Smooth muscle cell of the brain vasculature (primary cell): ENCODE measurements at places on chromosomes 1 and 21.

GRCh38 chr1:95022644-95022926 lies 50.2 kb downstream of the ALG14 start:
- no peak for DNase-seq

DNA sequence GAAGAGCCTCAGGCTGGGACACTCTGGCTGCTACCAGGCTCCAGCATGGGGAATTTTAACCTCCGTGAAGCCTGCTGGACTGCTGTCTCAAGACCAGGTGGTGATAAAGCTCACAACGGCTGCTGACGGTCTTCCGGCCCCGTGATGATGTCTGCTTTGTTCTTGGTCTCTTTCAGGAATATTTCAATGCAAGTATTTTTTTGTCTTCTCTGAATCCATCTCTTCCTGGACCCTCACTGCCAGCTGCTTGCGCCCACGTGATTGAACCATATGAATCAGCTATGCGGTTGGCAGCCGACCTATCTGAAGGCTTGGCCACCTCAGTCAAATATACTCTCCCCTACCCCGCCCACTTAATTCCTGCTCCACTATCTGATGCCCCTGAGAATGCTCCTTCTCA lies 14.6 kb upstream of the SLC6A17 start:
- DNase-seq: no peak

DNA sequence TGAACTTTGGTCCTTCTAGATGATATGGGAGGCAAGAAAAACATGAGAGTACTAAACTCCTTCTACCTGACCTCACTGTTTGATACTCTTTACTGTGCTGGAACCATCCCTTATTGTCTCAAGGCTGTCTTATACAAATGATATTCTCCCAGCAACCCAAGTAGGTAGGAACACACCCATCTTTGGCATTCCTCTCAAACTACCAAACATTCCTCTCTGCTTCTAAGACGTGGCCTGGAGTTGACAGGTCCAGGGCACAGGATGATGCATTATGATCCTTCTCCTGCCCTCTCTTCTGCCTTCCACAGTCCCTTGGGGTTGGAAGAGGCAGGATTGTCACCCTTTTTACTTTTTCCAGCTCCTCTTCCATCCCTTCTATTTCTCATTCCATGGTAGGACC lies 90.5 kb downstream of the SPATA17 start:
- DNase-seq: no peak

GRCh38 chr1:200369706-200370105 lies 40.1 kb downstream of the ZNF281 start:
- no peak for DNase-seq

GRCh38 chr1:215792446-215792845 lies 225.3 kb downstream of the KCTD3 start:
- no peak for DNase-seq
